ENCODE measurements at places on chromosomes 12 and 14.

DNA sequence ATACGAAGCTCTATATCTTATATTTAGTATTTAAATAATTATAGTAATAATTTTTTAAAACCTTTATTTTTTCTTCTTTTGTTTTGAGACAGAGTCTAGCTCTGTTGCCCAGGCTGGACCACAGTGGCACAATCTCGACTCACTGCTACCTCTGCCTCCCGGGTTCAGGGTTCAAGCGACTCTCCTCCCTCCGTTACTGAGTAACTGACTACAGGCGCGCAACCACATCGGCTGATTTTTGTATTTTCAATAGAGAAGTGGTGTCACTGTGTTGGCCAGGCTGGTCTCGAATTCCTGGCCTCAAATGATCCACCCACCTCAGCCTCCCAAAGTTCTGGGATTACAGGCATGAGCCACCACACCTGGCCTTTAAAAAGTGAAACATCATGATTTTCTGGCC is 13.0 kb upstream of the WNK1 start:
- DNase-seq = no peak

DNA sequence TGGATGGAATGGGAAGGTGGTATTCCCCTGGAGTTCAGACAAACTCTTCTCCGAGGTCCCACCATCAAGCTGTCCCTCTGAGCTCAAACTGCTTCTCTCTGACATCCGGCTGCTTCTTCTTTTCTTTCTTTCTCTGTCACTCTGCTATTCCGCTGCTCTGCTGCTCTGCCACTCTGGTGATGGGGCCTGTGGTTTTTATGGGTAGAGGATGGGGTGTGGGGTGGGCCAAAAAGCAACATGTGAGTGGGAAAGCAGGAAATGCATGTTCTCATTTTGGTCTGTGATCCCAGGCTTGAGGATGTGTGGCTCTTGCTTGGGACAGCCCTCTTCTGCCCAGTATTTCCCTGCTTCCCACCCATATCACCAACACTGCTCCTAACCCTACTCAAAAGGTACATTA is 30.6 kb downstream of the CLECL1 start:
- DNase-seq = no peak

DNA sequence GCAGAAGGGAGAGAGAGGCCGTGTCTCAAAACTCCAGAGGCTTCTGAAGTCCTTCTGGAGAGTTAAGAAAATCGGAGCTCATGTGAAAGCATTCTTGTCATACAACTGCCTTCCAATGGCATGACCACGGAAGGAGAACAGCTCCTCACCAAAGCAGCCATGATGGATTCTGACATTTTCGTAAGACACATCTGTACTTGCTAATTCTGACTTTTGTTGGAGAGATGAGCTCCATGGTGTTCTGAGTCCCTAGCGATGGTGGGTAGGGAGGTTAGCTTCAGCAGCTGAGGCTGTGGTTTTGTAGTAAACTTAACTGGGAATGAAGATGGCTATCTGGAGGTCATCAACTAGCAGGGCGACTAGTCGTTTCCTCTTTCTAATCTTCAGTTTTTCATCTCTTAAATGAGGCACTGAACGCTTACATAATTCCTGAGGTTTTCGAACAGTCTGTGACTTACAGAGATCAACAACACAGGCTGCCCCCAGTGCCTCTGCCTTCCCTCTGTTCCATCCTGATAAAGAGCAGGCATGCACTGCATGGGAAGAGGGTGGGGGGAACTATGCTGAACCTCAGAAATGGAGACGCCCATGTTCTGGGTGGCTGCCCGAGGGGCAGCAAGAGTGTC is 28.6 kb upstream of the DICER1 start:
- DNase-seq = no peak

- no peak for DNase-seq
These were observed 61.3 kb upstream of the DDHD1 start for GRCh38 chr14:53214384-53214783.

DNA sequence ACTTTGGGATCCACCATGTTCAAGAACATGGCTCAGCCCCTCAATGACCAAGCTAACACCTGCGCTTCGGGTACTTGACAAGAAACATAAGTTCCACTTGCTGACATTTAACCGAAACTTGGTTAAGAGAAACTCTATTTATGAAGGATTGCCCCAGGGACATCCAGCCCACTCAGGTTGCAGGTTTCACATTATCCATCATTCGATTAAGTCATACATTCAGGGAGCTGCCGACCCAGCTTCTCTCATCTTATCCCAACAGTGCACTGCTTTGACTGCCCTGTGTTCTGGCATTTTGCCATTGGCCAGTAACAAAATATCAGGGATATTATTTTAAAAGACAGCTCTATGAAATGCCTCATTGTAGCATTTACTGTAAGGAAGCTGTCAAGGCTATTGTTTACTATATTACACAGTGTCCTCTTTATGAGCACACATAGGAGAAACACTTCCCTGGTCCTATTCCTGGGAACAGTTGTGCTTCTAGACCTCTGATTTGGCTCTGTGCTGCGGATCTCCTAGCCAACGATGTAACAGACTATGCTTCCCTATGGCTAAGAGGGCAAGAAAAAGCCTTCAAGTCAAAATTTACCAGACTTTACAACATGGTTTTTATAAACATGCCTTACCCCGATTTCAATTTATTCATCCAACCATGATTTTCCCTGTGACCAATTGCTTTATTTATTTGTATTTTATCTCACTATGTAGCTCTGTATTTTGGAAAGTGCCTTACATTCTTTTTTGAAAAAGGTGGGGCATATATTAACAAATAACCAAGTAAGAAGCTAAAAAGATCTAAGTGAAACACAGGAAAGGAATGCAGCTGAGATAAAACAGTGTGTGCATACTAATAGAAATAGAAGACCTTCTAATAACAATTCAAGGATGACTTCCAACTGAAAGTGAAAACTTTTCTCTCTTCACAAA is 109.3 kb downstream of the ITPR2 start:
- DNase-seq = no peak

DNA sequence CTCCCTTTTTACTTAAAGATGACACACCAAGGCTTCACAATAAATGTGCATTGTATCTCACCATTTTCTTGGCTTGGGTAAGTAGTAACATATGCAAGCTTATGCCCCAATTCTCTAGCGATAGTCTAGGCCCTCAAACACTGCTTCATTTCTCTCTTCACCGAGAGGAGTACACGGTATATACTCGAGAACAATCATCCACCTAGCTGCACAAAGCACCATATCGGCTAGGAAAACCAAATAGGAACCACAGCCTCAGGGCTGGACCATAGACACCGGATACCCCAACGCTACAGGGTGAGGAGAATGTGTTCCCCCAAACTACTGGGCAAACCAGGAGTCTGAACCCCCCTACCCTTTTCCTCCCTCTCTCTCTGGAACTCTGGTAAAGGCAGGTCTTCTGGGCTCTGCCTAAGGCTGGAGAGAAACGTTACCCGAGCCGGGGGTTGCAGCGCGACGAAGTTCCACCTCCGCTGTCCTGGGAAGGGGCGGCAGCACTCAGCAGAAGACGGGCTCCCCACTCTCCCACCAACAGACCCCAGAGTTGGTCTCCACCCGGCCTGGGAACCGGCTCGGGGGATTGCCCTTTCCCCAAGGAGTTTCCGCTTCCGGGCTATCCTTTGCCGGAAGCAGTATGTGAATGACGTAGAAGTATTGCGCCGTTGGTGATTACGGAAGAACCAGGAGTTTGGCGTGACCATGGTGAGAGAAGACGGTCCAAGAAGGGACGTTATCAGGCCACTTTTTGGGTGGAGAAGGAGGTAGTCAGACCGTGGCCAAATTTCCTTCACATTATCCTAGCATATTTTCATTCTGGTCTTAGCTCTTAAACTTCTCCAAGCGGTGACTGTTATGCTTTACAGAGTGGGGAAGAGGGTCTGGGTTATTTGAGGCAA is at the start of the genes AREL1 and FCF1:
Gene AREL1 (minus strand): TSS at position 582 of the 896 bp plus-strand sequence. CDS start 27,465 bp downstream, outside the sequence.
Gene FCF1 (plus strand): TSS at position 646 of the 896 bp plus-strand sequence. CDS start 54 bp downstream, at position 700.
- peak; percentile 84 for DNase-seq

DNA sequence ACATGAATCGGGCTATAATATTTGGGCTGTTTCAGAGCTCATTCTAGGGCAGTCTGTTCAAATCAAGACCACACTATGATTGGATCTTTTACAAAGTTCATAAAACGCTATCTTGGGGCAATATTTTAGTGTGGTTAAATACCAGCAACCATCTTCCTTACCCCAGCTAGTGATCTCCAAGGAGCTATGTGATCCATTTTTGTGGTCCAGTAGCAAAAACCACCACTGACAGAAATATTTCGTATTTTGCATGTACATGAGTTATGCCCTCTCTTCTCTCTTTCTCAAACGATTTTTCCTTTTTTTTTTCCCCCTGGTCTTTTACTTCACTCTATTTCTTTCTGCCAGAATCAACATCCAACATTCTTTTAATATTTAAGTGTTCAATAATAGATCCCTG is 280.6 kb upstream of the KITLG start:
- DNase-seq = no peak

- peak; percentile 97 for DNase-seq
These were observed 27.9 kb downstream of the ACTN1 start for GRCh38 chr14:68951035-68951797.
